ENCODE measurements at places on chromosomes 2 and 18.

DNA sequence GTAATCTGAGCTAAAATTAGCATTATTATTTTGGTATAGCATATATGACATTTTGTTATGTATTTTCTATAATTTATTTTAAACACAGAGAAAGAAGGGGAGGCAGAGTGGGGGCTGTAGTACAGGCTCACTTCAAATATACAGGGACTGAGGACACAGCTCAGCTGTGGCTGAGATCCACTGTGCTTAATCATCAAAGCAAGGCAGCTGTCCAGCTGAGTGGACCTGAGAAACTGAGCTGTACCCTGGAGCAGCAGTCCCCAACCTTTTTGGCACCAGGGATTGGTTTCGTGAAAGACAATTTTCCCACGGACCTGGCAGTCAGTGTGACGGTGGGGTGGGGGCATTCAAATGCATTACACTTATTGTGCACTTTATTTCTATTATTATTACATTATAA is 687.2 kb downstream of the RNF144A start:
- no peak for DNase-seq

DNA sequence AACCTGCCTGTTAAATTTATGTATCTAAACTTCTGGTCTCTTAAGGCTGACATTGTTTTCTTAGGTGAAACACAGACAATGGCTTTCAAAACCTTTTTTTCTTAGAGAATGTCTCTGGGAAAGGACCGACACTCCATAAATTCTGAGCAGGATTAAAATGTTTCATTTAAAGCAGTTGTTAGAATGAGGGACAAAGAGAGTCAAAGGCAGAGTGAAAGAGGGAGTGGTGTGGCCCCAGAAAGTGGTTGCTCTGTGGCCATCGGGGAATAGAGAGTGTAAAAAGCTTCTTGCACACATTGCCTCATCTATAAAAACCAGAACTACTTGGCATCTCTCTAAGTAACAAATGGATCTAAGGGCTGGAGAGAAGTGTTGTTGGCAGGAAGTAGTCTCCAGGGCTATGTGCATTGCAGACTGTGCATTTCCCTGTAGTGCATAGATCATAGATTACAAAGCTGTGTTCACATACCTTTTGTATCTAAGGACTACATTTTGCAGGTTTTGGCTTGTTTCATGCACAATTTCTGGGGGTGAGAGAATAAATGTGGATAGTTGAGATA is 3.6 kb downstream of the RPRM start:
- DNase-seq = no peak

- no peak for DNase-seq
Observed at GRCh38 chr2:76506538-76506937, 795.8 kb upstream of the GCFC2 start.

- DNase-seq = no peak
Observed at GRCh38 chr18:34767601-34768027, 57.5 kb downstream of the DTNA start.

GRCh38 chr2:64414736-64415435 is 39.1 kb upstream of the LGALSL start:
- DNase-seq = no peak
